ENCODE measurements at places on chromosomes 6 and 20.
A peak's percentile ranks its signal among the peaks of the same experiment; 100 is the strongest.

DNA sequence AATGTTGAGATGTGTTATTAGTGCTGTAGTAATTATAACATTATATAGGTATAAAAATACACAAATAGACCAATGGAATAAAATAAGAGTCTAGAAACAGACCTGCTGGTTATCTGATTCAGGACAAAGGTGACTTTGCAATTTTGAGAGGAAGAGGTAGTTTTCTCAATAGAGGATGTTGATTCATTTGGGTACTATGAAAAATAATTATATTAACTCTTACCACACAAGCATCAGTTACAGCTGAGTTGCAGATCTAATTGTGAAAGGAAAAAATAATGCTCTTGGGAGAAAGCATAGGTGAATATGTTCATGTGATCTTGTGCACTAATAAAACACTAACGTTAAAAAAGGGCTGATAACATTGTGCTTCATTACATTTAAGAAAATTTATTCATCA lies 103.0 kb downstream of the BCKDHB start:
- H3K36me3 ChIP-seq, result no peaks in the 10 kb centered on the region
- no peak overlapping the region for H3K27ac ChIP-seq
- no peaks in the 10 kb centered on the region for H3K27me3 ChIP-seq
- H3K4me3 ChIP-seq, result no peak overlapping the region

GRCh38 chr20:60232380-60232779 lies 274.2 kb downstream of the CDH26 start:
- H3K27ac ChIP-seq, result no peak overlapping the region
- no peaks in the 10 kb centered on the region for H3K36me3 ChIP-seq
- no peak for DNase-seq
- no peaks in the 10 kb centered on the region for H3K27me3 ChIP-seq
- no peak overlapping the region for H3K4me3 ChIP-seq

GRCh38 chr6:153858529-153858928 lies 180.5 kb upstream of the OPRM1 start:
- no peak for DNase-seq
- no peaks in the 10 kb centered on the region for H3K27me3 ChIP-seq
- no peak overlapping the region for H3K27ac ChIP-seq

GRCh38 chr6:111430605-111431376 lies 52.2 kb downstream of the REV3L start:
- no peak overlapping the region for H3K27ac ChIP-seq
- peaks cover 39% of the 10 kb centered on the region for H3K4me1 ChIP-seq
- no peaks in the 10 kb centered on the region for H3K27me3 ChIP-seq
- no peak overlapping the region for H3K4me3 ChIP-seq

DNA sequence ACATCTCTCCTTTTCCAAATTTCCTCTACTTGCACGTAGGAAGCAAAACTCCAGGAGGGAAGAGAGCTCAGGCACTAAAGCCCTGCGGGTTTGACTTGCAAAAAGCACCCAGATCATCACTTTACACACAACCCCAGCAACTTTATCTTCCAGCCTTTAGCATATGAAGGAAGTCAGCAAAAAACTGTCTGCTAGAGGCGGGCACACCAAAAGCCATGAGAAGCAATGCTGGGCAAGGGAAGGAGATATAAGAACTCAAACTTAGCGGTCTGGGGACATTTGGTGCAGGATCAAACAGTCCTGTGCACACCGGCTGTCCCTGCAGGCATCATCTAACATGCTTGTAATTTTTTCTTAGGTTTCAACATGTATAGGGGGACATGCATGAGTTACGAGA lies 113.3 kb downstream of the JPH2 start:
- H3K27me3 ChIP-seq, result no peaks in the 10 kb centered on the region
- peak; percentile 88 for DNase-seq
- H3K36me3 ChIP-seq, result no peaks in the 10 kb centered on the region
- H3K4me1 ChIP-seq, result peaks cover 10% of the 10 kb centered on the region

GRCh38 chr20:7389216-7389615 lies 551.0 kb downstream of the HAO1 start:
- no peak for DNase-seq
- H3K4me3 ChIP-seq, result no peak overlapping the region
- no peaks in the 10 kb centered on the region for H3K27me3 ChIP-seq
- H3K4me1 ChIP-seq, result no peaks in the 10 kb centered on the region
- no peak overlapping the region for H3K27ac ChIP-seq
- H3K36me3 ChIP-seq, result no peaks in the 10 kb centered on the region

GRCh38 chr6:32854376-32855178 lies 585 bp downstream of the PSMB9 start:
- DNase-seq, result no peak
- H3K4me1 ChIP-seq, result peaks cover 13% of the 10 kb centered on the region
- H3K27ac ChIP-seq, result peak overlapping the region; percentile 98
- peaks cover 6% of the 10 kb centered on the region for H3K36me3 ChIP-seq

GRCh38 chr20:61964675-61965605 lies 100.7 kb downstream of the TAF4 start:
- DNase-seq, result no peak
- peaks cover 5% of the 10 kb centered on the region for H3K4me1 ChIP-seq
- no peaks in the 10 kb centered on the region for H3K36me3 ChIP-seq
- H3K4me3 ChIP-seq, result no peak overlapping the region
- no peak overlapping the region for H3K27ac ChIP-seq

- H3K4me1 ChIP-seq, result no peaks in the 10 kb centered on the region
- no peaks in the 10 kb centered on the region for H3K27me3 ChIP-seq
- DNase-seq, result no peak
- H3K27ac ChIP-seq, result no peak overlapping the region
Measured at GRCh38 chr6:24844061-24844460, 45.3 kb upstream of the ARMH2 start.

DNA sequence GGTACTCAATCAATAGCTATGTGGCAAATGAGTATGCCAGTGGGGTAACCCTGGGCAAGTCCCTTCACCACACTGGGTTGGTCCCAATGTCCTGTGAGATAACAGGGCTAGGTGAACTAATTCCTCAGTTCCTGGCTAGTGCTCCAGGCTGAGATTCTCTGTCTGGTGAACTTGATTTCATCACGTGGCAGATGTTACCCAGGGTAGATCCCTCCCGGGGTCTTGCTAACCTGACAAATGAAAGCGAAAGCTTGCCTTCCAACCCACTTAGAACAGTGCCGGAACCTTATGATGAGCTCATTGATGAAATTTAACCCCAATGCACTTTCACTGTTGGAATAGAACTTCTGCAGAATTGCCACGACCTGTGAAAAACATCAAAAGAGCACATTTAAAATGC lies 6.6 kb upstream of the ANKRD60 start:
- H3K4me3 ChIP-seq, result no peak overlapping the region
- no peak for DNase-seq
- no peaks in the 10 kb centered on the region for H3K27me3 ChIP-seq
- peaks cover 31% of the 10 kb centered on the region for H3K36me3 ChIP-seq
- peaks cover 6% of the 10 kb centered on the region for H3K4me1 ChIP-seq

GRCh38 chr6:50120300-50120699 lies 70.6 kb upstream of the DEFB112 start:
- H3K4me3 ChIP-seq, result no peak overlapping the region
- peaks cover 6% of the 10 kb centered on the region for H3K4me1 ChIP-seq

DNA sequence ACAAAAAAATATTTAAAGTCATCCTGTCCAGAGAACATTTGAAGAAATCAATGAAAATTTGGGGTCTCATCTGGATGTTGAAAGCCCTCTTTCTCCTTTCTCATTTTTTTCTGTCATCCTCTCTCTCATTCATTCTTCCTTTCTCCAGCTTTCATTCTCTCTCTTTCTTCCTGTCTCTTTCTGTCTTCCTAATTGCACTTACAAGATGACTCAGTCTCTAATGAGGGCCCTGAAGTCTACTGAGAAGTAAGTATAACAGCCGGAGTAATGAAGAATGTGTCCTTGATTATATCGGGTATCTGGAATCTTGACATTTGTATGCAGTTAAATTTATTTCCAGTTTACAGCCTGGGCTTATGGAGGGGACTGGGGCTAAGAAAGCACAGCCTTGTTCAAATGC lies 232.2 kb upstream of the SULF2 start:
- H3K27ac ChIP-seq, result no peak overlapping the region
- no peak overlapping the region for H3K4me3 ChIP-seq
- H3K36me3 ChIP-seq, result no peaks in the 10 kb centered on the region
- H3K27me3 ChIP-seq, result no peaks in the 10 kb centered on the region
- no peaks in the 10 kb centered on the region for H3K4me1 ChIP-seq

- no peak overlapping the region for H3K27ac ChIP-seq
- H3K36me3 ChIP-seq, result no peaks in the 10 kb centered on the region
- peak; percentile 68 for DNase-seq
- H3K27me3 ChIP-seq, result no peaks in the 10 kb centered on the region
Measured at GRCh38 chr6:149046164-149046821, 271.2 kb upstream of the TAB2 start.

GRCh38 chr6:38306931-38307330 lies 332.8 kb downstream of the BTBD9 start:
- H3K4me3 ChIP-seq, result no peak overlapping the region
- no peaks in the 10 kb centered on the region for H3K36me3 ChIP-seq
- no peaks in the 10 kb centered on the region for H3K27me3 ChIP-seq
- no peak for DNase-seq

DNA sequence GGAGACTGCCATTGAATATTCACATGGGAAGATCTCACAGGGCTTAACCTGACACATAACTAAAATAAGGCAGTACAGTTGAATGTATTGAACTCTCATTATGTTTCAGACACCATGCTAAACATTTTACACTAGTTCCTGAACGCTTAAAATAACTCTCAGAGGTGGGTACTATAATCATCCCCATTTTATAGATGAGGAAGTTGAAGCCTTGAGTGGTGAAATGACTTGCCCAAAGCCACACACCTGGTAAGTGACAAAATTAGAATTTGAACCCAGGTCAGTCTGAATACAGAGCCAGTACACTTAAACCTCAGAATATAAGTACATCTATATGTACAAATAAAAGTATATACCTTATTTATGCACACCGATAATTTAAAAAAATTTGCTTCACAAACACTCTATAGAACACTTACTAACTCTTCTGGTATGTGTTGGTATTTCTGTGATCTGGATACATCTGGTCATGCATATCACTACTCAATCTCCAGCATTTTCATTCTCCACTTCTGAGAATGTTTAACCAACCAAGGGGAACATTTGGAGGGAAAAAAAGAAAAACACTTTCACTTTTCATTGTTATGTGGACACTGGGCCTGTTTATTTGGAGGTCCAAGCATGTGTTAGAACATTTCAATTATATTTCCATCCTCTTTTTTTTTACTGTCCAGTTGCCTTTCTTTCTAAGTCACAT lies 4.6 kb upstream of the BICRAL start:
- no peak overlapping the region for H3K4me3 ChIP-seq
- H3K27ac ChIP-seq, result no peak overlapping the region
- no peak for DNase-seq
- no peaks in the 10 kb centered on the region for H3K27me3 ChIP-seq
- H3K4me1 ChIP-seq, result peaks cover 21% of the 10 kb centered on the region

DNA sequence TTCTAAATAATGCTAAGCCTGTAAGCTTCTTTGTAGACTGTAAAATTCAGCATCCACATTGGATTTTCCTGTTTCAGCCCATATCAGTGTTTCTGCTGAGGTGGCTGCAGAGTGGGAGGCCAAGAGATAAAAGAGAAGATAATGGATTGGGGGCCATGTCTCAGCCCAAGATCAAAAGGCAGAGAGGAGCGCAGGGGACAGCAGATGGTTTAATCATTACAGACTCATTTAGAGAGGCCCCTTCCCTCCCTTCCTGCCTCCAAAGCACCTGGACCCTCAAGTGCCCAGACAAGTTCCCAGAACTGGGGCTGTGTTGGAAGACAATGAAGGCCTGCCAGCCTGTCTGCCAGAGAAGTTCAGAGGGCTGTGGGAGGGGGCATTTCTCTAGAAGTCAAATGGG lies 20.4 kb upstream of the CTNNBL1 start:
- no peak for DNase-seq
- H3K4me3 ChIP-seq, result no peak overlapping the region
- H3K4me1 ChIP-seq, result peaks cover 14% of the 10 kb centered on the region
- no peak overlapping the region for H3K27ac ChIP-seq
- H3K36me3 ChIP-seq, result no peaks in the 10 kb centered on the region

DNA sequence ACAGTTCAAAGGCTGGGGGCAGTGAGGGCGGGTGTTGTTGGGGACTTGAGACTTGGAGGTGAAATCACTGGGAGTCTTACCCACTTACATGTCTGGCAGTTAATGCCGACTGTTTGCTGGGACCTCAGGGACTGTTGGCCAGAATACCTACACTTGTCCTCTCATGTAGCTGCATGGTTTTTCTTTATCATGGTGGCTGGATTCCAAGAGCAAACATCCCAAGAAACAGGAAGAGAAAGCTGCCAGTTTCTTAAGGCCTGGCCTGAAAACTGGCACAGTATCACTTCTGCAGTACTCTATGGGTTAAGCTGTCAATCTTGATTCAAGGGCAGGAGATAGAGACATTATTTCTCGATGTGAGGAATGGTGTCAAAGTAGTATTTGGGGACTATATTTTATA lies 19.8 kb upstream of the C6orf62 start:
- no peak for DNase-seq
- no peaks in the 10 kb centered on the region for H3K36me3 ChIP-seq
- H3K4me3 ChIP-seq, result no peak overlapping the region
- H3K4me1 ChIP-seq, result no peaks in the 10 kb centered on the region
- no peak overlapping the region for H3K27ac ChIP-seq

DNA sequence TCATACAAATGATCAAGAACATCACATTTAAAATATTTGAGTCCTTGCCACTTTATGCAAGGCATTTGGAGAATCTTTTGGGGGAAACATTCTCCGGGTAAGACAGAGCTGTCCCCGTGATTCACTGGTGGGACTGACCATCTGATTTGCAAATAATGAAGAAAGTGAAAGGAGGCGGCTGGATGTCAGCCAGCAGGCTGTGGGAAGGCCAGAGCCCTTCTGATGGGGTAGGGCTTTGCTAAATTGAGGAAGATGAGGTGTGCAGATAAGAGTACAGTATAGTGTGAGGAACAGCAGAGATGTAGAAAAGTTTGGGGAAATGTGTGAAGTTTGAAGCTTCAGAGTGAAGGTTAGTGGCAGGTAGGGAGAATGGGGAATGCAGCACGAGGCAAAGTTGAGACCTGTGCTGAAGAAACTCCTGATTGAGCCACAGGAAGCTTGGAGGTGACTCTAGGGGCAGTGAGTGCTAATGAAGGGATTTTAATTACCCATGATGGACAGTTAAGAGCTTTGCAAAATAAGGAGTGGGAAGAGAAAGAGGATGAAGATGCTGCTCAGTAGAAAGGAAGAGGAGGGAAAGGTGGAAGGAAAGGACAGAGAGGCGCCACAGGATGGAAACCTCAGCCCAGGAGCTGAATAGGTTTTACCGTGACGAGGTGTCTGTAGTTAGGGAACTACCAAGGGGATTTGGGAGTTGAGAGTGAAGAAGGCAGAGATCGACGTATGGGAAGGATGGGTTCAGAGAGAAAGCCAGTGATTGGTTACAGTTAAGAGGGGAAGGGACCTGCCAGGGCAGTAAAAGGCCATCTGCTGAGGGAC lies 68.7 kb downstream of the SNX9 start:
- no peak overlapping the region for H3K4me3 ChIP-seq
- H3K4me1 ChIP-seq, result no peaks in the 10 kb centered on the region
- H3K27ac ChIP-seq, result no peak overlapping the region
- H3K27me3 ChIP-seq, result no peaks in the 10 kb centered on the region
- DNase-seq, result no peak
- peaks cover 13% of the 10 kb centered on the region for H3K36me3 ChIP-seq
